Immature natural killer cell (primary cell): ENCODE measurements at places on chromosomes 12 and 14. TPM values are rescaled to one million over a fixed set of nuclear protein-coding genes. Genes with fewer than 3 reads are reported as not detected.

DNA sequence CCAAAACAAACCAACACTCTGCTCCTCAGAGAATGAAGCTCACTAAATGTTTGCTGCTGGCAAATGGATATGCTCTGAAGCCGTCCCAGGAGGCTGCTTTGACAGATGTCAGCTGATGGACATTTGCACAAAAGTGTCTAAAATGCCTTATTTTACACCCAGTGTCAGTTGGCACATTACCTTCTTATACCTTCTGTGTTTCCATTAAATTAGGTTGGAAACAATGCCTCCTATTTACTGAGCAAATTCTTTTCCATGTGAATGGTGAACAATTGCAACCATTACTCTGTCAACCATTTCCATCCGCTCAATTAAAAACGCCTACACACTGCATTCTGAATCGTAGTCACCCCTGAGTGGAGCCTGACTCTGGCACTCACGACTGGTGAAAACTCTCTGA lies 1679.9 kb upstream of the FLRT2 start:
- H3K4me3 ChIP-seq = no peak overlapping the region
- no peaks in the 10 kb centered on the region for H3K4me1 ChIP-seq
- no peak for DNase-seq

- H3K36me3 ChIP-seq = no peaks in the 10 kb centered on the region
- peaks cover 7% of the 10 kb centered on the region for H3K27me3 ChIP-seq
- no peak overlapping the region for H3K27ac ChIP-seq
- peaks cover 6% of the 10 kb centered on the region for H3K4me1 ChIP-seq
Measured at GRCh38 chr14:21614240-21614639, 20.5 kb downstream of the OR10G2 start.

The SLC38A4 gene
- not detected for polyA plus RNA-seq

- H3K4me1 ChIP-seq = peaks cover 11% of the 10 kb centered on the region
- H3K4me3 ChIP-seq = no peak overlapping the region
- no peak for DNase-seq
- peaks cover 31% of the 10 kb centered on the region for H3K36me3 ChIP-seq
- peak overlapping the region; percentile 41 for H3K27ac ChIP-seq
- no peaks in the 10 kb centered on the region for H3K27me3 ChIP-seq
Measured at GRCh38 chr12:64500394-64500793, 48.5 kb downstream of the TBK1 start.

DNA sequence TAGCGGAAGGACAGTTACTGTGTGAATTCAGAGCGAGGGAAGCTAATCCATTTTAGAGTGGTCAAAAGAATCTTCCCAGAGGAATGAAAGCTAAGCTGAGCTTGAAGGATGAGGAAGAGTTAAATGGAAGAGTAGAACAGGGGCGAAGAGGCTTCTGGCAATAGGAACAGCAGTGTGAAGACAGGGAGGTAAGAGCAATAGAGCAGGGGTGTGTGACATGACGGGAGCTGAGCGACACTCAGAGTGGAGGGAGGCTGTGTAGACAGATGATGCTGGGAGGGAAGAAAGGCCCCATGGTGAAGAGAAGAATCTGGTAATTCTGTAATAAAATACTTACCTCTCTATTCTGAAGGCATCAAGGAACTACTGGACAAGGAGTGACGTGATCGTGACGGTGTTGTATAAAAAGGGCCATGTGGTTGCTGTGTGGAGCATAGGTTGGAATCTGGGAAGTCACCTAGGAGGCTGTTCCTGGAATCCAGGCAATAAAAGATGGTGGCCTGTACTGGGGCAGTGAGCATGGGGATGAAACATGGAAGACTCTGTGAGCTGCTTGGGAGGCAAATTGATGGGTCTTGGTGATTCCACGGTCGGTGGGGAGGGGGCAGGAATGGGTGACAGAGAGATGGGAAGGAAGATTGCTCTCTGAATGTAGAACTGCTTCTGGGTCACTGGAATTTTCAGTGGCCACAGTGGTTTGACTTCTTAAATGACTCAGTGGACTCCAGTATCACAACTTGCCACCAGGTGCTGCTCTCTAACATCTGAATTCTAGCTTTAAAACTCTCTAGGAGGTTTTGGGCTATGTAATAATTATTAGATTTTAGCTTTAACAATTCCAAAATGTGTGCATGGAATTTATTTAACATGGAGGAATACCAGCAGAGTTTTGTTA lies 164.1 kb downstream of the ATP23 start:
- H3K27ac ChIP-seq = no peak overlapping the region
- peaks cover 2% of the 10 kb centered on the region for H3K27me3 ChIP-seq
- H3K4me1 ChIP-seq = no peaks in the 10 kb centered on the region
- no peak for DNase-seq

GRCh38 chr14:102708494-102708893 lies 68.8 kb upstream of the TRAF3 start:
- peaks cover 19% of the 10 kb centered on the region for H3K36me3 ChIP-seq
- no peak for DNase-seq
- H3K27me3 ChIP-seq = no peaks in the 10 kb centered on the region
- no peak overlapping the region for H3K27ac ChIP-seq
- no peak overlapping the region for H3K4me3 ChIP-seq

The SIX1 gene
- not detected for polyA plus RNA-seq

The KERA gene
- not detected for polyA plus RNA-seq
